Astrocyte (in vitro differentiated cells and primary cell): ENCODE measurements at places on chromosomes 12 and 14. TPM values are rescaled to one million over a fixed set of nuclear protein-coding genes. Genes with fewer than 3 reads are reported as not detected.

GRCh38 chr12:2334689-2335088 lies 281.9 kb downstream of the CACNA1C start:
- H3K4me1 ChIP-seq = peaks cover 49% of the 10 kb centered on the region
- no peak for DNase-seq
- H3K27ac ChIP-seq = no peak overlapping the region
- H3K4me3 ChIP-seq = no peak overlapping the region

BLTP3B gene
- 13.3 and 16.0 TPM in 2 replicates for total RNA-seq

RASSF8 gene
- total RNA-seq = 24.2 and 39.5 TPM in 2 replicates

DNA sequence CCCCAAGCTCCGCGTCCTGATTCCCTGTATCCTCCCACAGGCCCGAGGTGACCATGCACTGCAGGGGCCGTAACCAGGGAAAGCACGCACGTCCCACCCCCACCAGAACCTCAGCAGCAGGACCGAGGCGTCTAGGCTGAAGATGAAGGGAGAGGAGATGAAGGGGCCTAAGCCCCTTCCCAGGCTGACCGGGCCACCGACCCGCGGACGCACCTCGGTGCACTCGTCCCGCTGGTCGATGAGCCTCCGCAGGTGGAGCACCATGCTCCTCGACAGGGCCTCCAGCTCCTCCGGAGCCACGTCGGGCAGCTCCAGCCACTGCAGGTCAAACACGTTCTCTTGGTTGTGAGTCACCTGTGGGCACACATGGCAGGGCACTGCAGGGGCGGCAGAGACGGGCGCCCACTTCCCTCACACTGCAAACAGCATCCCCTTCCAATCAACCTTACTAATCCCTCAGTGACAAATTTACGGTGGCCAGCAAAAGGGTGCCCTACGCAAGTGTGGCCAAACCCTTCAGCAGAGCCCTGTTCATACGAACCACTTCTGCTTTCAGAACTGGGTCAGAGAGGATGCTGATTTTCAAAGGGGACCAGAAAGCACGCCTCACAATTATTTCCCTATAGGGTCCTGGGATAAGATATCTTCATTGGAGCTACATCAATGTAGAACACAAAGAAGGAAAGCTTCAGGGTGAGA lies 77.8 kb downstream of the CCDC88C start:
- no peak overlapping the region for H3K4me3 ChIP-seq
- H3K4me1 ChIP-seq = no peaks in the 10 kb centered on the region
- H3K27me3 ChIP-seq = peaks cover 3% of the 10 kb centered on the region
- H3K36me3 ChIP-seq = no peaks in the 10 kb centered on the region
- no peak for DNase-seq

VAMP1 gene
- 21.0 and 23.1 TPM in 2 replicates for total RNA-seq

DNA sequence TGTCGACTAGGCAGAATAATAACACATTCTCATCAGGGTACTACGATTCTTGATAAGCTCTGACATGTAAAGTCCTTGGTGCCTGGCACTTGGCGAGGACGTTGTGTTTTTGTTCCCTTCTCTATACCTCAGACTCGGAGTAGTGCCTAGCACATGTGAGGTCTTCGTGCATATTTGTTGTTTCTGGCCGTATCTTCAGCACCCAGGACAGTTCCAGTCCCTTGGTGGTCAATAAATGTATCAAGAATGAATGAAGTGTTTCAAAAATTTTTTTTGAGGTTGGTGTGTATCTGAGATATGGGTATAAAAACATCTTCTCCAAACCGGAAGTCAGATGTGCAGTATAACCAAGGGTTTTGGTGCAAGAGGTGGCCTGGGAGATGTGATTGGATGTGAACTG lies 198.2 kb downstream of the AACS start:
- no peaks in the 10 kb centered on the region for H3K27me3 ChIP-seq
- DNase-seq = no peak
- H3K27ac ChIP-seq = no peak overlapping the region

GRCh38 chr12:109518820-109519665 lies 41.6 kb downstream of the UBE3B start:
- H3K27me3 ChIP-seq = no peaks in the 10 kb centered on the region
- DNase-seq = peak; percentile 85

- peaks cover 4% of the 10 kb centered on the region for H3K36me3 ChIP-seq
- no peak overlapping the region for H3K4me3 ChIP-seq
- no peaks in the 10 kb centered on the region for H3K27me3 ChIP-seq
- peaks cover 19% of the 10 kb centered on the region for H3K4me1 ChIP-seq
Observed at GRCh38 chr14:50533806-50534205, 1.4 kb upstream of the MAP4K5 start.

DNA sequence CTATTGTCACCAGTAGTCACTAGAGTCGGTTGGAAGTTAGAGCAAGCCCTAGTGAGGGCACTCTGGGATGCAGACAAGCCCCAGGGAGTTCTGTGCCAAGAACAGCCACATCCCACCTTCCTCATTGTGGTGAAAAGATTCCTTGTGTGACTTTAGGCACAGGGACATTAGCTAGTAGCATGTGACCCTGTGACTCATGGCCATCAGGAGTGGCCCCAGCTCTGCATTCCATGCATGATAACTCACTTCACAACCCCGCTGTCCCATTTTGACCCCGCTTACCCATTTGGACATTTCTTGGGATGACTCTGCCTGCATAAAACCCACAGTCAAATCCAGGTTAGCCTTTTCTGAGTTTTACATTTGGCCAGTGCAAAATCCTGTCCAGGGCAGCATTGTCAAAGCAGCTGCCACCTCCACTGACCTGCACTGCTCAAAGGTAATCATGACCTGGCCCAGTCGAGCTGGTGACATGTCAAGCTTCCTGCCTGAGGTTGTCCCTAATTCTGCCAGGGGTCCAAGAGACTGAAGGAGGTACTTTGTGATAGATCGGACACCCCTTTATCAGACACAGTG lies 430.5 kb downstream of the DPF3 start:
- no peak overlapping the region for H3K4me3 ChIP-seq
- no peak overlapping the region for H3K27ac ChIP-seq
- peaks cover 7% of the 10 kb centered on the region for H3K4me1 ChIP-seq
- H3K36me3 ChIP-seq = no peaks in the 10 kb centered on the region
- no peak for DNase-seq

DNA sequence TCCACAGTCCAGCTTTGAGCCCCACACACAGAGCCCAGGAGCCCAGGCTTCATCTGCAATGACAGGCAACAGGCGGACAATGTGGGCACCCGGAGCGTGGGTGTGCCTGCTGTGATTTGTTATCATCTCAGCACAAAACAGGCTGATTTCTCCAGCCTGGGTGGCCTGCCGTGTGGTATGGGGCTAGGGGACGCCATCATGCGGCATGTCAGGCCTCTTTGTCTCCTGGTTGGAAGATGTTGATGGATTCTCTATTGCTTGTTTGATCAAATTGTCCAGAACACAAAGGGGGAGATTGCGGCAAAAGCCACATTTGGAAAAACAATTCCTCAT lies 147.1 kb downstream of the KIF26A start:
- no peaks in the 10 kb centered on the region for H3K36me3 ChIP-seq
- no peak for DNase-seq

SPIC gene
- not detected in 2 replicates for total RNA-seq

SNAPC1 gene
- 12.9 and 14.1 TPM in 2 replicates for total RNA-seq

DNA sequence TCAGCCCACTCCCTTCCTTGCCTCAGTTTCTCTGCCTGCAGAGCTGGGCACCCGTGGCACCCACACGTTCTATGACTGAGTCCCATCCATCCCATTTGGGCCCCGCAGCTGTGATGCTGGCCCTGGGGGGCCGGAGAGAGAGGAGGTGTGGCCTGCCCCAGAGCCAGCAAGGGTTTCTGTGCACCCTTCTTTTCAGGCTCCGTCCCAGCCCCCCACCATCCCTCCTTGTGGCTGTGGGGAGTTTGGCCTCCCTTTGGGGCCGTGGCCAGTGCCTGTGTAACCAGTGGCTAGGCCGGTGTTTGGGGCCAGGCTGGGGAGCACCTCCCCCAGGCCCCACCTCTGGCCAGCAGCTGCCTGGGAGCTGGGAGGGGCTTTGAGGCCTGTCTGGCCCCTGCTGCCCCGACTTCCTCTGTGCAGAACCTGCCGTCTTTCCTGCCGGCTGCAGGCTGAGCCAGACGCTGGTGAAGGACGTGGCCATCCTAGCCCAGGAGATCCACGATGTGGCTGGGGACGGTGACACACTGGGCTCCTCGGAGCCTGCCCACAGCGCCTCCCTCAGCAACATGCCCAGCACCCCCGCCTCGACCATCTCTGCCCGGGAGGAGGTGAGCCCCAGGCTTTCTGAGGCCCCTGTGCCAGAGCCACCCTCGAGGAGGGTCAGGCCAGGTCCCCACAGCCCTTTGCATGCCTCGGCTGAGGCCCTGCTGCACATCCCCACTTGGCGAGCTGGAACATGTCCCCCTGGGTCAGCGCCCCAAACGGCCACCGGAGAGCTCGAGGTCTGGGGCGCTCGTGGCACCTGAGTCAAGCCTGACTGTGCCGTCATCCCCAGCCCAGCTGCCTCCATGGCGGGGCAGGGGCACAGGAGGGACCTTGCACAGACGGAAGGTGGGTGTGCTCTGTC lies 27.7 kb downstream of the CEP170B start:
- H3K4me1 ChIP-seq = no peaks in the 10 kb centered on the region
- DNase-seq = no peak
- no peaks in the 10 kb centered on the region for H3K36me3 ChIP-seq
- H3K27me3 ChIP-seq = no peaks in the 10 kb centered on the region
- H3K4me3 ChIP-seq = no peak overlapping the region

DNA sequence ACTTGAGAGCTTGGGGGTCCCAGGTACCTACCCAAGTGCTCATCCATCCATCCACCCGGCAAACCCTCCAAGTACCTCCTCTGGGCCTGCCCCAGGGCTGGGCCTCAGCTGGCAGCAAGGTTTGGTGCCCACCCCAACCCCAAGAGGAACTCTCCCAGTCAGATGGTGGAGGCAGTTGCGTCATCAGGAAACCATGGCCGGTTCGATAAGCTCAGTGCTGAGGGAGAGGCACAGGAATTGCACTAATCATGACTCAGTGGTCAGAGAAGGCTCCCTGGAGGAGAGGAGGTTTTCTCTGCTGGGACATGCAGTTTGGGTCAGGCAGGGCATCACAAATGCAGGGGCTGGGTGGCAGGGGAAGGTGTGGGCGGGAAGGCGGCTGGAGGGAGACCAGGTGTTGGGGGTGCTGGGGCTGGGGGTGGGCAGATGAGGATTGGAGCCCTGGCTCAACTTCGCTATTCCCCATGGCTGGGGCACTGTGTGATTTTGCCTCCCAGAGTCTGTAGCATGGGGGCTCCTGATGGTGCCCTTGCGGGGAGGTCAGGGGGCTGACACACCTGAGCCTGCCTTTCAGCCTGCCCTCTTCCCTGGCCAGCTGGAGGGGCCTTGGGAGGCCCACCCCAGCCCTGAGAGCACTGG lies 32.2 kb downstream of the SH2B3 start:
- no peak overlapping the region for H3K4me3 ChIP-seq

DNA sequence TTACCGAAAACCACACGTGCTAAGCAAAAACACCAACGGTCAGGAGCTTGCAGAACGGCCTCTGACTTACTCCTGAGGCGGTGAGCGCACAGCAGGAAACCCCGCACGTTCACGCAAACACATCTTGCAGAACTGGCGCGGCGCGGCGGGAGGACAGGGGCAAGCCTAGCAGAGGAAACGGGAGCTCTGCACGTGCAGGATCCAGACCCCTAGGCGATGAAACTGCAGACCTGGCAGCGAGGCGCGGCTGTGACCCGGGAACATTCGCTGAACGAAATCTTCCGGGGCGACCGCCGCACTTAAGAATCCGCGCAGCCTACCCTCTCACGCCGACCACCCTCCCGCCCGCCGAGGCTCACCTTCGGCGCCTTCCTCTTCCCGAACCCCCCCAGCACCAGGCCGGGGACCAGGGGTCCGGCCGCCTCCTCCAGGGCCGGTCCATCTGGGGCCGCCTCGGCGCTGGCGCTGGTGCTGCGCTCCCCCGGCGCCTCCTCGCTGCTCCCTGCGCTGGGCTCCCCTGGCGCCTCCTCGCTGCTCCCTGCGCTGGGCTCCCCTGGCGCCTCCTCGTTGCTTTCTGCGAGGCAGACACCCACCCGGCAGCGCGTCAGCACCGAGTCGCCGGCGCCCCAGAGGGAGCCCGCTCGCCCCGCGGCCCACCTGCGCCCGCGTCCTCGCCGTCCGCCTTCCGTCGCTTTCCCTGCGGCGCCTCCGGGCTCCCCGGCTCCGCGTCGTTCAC lies 615 bp downstream of the DDX51 start:
- H3K27ac ChIP-seq = peak overlapping the region; percentile 12
- H3K36me3 ChIP-seq = peaks cover 5% of the 10 kb centered on the region
- H3K4me1 ChIP-seq = peaks cover 16% of the 10 kb centered on the region

DNA sequence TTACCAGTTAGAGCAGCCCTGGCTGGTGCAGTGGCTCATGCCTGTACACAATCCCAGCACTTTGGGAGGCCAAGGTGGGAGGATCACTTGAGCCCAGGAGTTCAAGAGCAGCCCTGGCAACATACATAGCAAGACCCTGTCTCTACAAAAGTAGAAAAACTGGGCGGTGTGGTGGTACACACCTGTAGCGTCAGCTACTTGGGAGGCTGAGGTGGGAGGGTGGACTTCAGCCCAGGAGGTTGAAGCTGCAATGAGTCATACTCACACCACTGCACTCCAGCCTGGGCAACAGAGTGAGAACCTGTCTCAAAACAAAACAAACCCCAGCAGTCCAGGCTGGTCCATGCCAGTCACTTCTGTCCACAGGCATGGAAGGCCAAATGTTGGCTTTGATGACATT lies 7.4 kb downstream of the COX14 start:
- no peak overlapping the region for H3K4me3 ChIP-seq
- H3K36me3 ChIP-seq = no peaks in the 10 kb centered on the region
- no peaks in the 10 kb centered on the region for H3K4me1 ChIP-seq
- DNase-seq = no peak

DNA sequence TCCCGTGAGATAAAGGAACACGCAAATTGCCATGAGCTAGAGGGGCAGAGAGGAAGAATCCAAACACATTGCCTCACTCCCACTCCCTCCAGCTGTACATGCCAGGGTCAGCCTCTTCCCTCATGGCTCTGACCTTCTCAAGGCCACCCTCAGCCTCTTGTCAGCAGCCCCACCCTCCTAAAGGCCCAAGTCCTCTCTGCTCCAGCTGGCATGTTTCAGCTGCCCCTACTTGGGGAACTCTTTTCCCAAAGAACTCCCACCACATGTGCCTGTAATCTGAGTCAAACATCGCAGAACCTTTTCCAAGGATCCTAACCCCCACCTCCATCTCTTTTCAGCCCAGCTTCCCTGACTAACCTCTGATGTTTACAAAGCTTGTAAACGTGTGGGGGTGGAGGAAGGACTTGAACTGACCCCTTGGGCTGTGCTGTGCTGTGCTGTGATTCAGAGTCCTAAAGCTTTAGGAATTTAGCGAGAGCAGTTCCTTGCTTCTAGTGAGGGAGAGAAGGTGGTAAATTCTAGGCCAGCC lies 7.3 kb upstream of the CACNB3 start:
- peak overlapping the region; percentile 67 for H3K27ac ChIP-seq
- no peaks in the 10 kb centered on the region for H3K36me3 ChIP-seq
- DNase-seq = peak; percentile 89
- H3K4me1 ChIP-seq = peaks cover 34% of the 10 kb centered on the region
